ENCODE measurements at places on chromosomes 1 and 21.
A peak's percentile ranks its signal among the peaks of the same experiment; 100 is the strongest.

DNA sequence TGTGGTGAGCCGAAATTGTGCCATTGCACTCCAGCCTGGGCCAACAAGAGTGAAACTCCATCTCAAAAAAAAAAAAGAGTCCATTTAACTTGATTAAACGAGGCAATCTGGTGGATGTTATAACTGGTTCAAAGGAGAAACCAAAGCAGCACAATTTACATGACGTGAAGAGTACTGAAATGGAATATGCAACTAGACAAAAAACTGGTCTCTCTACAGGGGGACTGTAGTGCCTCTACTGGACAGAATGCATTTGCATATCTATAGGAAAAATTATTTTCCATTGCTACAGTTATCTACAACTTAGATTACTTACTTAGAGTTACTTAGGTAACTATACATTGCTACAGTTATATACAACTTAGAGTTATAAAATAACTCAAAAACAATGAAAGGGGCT lies 2.7 kb upstream of the CAPN2 start:
- no peak for DNase-seq

- DNase-seq = no peak
These were observed 4.7 kb downstream of the BTBD19 start for GRCh38 chr1:44812822-44813543.

DNA sequence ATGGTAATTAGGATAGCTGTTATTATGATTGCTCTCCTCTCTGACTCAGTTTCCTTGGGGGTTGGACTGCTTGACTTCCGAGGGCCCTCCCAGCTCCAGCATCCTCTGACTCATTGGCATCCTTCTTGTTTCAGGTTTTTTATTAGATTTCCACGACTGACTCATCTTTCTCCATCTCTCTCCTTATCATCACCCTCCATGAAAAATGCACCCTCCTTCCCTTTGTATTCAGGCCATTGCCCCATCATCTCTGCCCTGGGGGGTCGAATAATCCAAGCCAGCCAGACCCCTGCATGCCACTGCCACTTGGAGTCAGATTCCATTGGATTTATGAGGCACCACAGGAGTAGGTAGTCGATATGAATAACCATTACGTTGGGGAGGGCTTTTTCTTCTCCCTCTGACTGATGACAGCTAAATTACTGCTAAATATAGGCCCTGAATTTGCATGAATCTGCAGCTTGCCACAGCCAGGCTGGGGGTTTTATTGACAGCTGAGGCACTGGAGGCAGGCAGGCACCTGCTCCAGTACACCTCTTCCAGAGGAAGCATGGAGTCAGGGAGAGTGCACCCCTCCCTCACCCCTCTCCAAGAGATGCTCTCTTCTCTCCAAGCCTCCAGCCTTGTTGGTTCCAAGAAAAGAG lies 91.7 kb downstream of the C1orf94 start:
- DNase-seq = peak; percentile 96

- DNase-seq = no peak
These were observed 173.2 kb upstream of the ATP1B1 start for GRCh38 chr1:168933141-168933805.

DNA sequence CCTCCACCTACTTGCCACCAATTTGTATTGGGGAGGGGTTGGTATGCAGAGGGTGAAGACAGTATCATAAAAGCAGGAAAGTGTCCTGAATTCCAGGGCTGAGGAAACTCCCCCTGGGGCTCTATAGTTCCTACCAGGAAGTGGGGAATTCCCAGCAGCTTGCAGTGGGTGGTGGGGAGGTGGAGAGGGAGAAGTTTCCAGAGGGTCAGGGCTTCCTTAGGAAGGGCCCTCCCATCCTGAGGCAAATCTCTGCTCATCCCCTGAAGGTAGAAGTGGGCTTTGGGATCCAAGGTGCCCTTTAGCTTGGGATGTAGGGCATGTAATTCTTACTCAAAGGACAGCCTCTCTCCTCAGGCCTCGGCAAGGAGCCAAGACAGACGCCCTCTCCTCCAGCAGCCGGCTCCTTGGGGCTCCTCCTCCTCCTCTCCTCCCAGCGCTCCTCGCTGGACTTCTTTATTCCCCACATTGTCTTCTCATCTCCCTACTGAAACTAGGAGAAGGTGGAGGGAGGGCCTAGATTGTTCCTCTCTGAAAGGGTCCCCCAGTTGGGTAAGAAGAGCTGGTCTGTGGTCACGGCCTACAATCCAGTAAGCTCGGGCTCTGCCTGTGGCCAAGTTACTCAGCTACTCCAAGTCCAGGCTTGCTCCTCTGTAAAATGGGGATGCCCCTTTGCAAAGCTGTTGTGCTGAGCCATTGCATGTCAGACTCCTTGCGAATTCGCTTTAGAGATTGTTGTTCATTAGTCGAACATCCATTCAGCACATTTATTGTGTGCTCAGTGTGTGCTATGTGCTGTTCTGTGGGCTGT lies 17.9 kb upstream of the CSF1 start:
- DNase-seq = peak; percentile 77

DNA sequence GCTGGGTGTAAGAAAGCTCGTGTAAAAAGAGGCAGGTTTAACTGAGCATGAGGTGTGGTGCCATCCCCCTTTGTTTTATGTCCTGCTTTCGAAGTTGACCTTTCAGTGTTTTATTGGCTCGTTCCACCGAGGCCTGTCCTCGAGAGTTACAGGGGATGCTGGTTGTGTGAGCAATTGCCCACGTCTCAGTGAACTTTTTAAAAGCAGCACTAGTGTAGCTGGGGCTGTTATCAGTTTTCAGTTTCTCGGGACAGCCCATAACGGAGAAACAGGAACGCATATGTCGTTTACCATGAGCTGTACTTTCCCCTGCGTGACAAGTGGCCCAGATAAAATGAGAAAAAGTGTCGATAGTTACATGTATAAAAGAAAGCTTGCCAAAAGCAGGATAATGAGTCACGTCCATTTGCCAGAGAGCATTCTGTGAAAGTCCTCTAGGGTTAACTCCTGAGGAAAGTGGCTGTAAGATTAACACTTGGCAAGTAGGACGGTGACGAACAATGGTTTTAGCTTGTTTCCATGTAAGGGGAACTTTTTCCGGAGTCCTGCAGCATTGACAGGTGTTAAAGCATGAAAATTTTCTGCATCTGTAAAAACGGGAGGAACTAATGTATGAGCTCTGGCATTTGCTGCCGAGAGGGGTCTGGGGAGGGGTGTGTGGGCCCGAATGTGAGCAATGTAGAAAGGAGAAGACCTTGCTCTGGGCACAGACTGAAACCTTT lies 7.8 kb upstream of the LRRC47 start:
- DNase-seq = peak; percentile 25

Data from Daoy (cell line).